Stimulated activated CD8-positive, alpha-beta memory T cell treated with anti-CD3 and anti-CD28 coated beads, Interleukin-4, amount 100 ng/mL, for 4 hours (primary cell): ENCODE measurements at places on chromosomes 13 and 19.

GRCh38 chr19:56678205-56678604, 6.6 kb upstream of the ZNF835 start:
- no peak for DNase-seq

GRCh38 chr13:39451301-39451700, 151.7 kb downstream of the LHFPL6 start:
- DNase-seq, result no peak

DNA sequence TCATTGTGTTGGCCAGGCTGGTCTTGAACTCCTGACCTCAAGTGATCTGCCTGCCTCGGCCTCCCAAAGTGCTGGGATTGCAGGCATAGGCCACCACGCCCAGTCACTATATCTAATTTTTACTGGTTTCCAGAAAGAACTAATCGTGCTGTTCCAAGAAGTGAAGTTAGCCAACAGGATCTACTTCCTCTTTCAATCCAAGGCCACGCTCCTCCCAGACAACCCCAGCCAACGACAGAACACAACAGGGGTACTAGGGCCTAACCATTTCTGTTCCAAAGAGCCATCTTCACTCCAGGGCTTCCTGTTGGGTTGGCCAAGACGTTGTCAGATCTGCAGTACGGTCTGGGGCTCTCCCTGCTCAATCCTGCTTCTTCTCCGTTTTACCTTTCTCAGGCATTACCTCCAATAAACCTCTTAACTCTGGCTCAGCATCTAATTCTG, 7.0 kb upstream of the LSM14A start:
- DNase-seq, result no peak

GRCh38 chr13:40345149-40345514, 321.3 kb downstream of the FOXO1 start:
- DNase-seq, result no peak

DNA sequence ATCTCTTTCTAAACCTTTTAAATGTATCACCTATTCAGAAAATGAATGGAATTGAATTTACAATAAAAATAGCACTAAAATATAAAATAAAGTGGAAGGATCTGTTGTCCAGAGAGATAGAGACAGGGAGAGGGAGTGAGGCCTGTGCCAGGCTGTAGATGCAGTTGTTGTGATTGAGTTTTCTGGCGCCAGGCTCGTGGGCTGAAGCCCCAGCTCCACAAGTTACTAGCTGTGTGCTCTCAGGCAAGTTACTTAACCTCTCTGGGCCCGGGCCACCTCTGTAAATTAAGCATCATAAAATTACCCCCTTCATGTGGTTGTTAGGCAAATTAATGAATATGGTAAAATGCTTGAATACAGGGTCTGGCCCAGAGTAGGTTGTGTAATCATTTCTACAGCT, 52.3 kb upstream of the USP29 start:
- no peak for DNase-seq
